ENCODE measurements at places on chromosomes 5 and 9. TPM values are rescaled to one million over a fixed set of nuclear protein-coding genes. Genes with fewer than 3 reads are reported as not detected.

GRCh38 chr5:109275919-109276318, 133.9 kb downstream of the PJA2 start:
- DNase-seq = no peak

GRCh38 chr9:100437860-100438805, 11.2 kb downstream of the MSANTD3 start:
- DNase-seq = peak; percentile 80

GRCh38 chr5:170131235-170131634, 25.5 kb downstream of the FOXI1 start:
- no peak for DNase-seq

DNA sequence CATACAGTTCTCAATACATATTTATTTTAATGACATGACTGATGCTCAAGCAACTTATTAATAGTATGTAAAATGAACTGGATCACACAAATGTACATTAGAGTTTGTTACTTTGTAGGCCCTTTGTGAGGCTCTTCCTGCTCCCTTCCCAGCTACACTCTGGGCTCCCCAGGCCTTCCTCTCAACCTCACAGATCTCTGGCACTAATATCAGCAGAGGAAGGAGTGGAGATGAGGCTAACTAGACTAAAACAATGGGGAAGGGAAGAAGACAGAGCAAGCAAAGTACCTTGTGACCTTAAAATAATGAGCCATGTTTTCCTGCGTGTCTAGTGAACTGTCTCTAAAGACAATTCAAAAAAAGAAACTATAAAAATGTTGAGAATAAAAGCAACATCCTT, 30.3 kb upstream of the TEK start:
- no peak for DNase-seq

- DNase-seq = no peak
These were observed 32.7 kb upstream of the ALDH1B1 start for GRCh38 chr9:38359689-38360385.

- DNase-seq = peak; percentile 33
These were observed 20.8 kb downstream of the SV2C start for GRCh38 chr5:76104027-76104426.

DNA sequence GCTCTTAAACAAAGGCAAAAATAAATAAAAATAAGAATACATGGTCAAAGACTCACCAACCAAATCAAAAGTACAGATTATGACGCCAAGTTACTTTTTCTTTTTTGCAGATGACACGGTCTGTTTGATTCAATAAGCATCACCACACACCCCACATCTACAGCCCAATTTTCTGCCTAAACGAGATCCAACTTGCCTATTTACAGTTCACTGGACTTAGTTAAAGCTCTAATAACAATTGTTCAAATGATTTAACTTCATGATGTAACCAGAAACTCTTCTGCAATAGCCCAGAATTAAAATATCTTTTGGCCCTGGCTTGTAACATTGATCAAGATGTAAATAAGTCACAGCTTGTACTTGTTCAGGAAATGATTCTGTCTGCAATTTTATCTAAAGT, 590.3 kb upstream of the C9orf72 start:
- DNase-seq = no peak

GRCh38 chr5:40260361-40260760, 419.4 kb upstream of the PTGER4 start:
- DNase-seq = no peak

DNA sequence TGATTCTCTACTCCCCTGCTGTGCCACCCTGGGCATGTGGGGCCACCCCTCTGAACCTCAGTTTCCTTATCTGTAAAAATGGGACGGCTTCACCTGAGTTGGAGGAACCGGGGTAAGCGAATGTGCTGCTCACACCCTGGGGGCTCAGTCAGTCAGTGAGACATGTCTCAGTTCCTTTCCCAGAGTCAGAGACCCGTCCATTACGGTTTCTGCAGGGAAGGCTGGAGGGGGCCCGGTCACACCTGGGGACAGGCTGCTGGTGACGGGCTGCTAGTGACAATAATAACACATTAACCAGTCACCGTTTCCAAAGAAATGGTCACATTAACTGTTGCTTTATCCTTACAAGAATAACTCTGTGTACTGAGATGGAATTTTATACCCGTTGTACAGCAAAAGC, 282.4 kb downstream of the NSG2 start:
- DNase-seq = no peak

DNA sequence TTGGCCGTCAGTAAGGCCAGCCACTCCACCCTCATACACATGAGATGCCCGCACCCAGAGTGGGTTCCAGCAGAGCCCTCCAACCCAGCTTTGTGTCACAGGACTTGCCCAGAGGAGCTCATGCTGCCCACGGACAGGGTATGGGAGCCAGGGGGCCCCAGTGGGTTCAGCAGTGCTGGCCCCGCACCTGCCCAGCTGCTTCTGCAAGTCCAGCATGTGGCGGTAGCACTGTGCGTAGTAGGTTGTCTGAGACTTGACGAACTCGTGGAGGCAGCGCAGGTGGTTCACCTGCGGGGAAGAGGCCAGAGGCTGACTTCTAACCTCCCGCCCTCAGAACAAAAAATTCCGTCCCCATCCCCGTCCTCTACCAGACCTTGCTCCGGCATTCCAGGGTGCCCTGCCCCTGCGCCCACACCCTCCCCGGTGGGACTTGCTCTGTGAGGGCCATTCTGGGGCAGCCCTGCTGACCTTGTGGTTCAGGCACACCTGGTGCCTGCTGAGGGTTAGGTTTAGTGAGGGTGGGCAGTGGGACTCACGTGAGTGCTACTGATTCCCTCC, 18.5 kb downstream of the SH3GLB2 start:
- no peak for DNase-seq

DNA sequence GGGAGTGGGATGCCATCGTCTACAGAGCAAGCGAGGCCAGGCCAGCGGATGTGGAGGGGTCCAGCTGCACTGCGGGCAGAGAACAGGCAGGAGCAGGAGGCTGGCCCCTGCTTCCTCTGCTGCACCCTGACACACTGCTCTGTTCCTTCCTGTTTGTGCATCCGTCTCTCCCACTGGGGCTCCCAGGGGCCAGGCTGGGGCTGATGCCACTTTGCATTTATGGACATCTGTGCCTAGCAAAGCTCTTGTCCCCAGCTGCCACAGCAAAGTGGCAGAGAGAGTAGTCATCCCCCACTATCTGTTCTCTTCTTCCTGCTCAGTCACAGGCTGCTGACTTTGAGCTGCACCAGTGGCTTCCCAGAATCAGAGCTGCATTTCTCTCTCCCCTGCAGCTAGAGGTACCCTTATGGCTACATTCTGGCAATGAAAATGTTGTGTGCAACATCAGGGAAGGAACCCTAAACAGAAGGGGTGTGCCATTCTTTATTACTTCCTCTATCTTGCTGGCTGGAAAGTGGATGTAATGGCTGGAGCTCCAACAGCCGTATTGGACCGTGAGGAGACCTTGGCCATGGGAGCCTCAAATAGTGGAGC, 4.2 kb upstream of the NINJ1 start:
- no peak for DNase-seq

- DNase-seq = peak; percentile 87
These were observed at the start of gene RXRA for GRCh38 chr9:134325813-134326723. Gene RXRA (plus strand): TSS chr9:134326455. CDS start chr9:134326632, 177 bp downstream.

DNA sequence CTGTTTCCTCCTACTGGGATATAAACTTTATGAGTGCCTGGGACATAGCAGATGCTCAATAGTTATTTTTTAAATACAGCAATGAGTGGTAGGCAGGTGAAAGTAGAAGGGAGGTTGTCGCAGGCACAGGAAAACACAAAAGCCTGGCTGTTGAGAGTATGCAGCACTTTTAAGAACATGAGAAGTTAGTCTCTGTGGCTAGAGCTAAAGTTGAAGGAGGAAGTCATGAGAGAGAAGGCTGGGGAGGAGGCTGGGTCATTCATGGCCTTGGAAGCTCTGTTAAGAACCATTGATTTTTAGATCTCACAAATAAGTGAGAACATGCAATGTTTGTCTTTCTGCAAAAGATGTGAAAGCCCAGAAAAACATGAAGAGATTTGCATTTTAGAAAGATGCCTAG, 126.7 kb downstream of the PRKACG start:
- DNase-seq = no peak

DNA sequence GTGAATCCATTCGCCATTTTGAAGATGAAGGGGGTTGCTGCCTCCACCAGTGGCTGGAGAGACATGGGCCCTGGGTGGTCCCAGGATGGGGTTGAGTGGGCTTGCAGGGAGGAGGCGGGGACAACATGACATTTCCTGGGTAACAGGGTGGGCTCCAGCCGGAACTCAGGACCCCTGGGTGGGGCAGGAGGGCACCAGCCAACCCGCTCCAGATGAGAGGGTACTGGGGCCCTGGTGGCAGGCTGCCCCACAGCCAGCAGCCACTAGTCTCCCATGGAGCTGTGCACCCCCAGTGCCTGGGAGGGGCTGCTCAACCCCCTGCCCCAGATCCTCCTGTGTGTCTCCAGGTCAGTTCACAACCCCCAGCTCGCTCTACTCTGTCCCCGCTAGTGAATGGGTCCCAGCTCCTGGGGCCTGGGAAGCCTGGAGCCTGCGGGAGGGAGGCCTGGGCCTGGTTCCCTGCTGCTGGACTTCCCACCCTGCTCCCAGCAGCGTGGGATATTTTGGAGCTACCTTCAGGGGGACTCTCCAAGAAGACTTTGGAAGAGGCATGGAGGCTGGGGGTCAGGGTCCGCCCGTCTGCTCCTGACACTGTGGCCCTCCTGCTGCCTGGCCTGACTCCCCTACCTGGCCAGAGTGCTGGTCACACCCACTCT, 55.9 kb downstream of the AHRR start:
- DNase-seq = no peak

GRCh38 chr9:31683116-31683515, 701.3 kb upstream of the ACO1 start:
- no peak for DNase-seq

DNA sequence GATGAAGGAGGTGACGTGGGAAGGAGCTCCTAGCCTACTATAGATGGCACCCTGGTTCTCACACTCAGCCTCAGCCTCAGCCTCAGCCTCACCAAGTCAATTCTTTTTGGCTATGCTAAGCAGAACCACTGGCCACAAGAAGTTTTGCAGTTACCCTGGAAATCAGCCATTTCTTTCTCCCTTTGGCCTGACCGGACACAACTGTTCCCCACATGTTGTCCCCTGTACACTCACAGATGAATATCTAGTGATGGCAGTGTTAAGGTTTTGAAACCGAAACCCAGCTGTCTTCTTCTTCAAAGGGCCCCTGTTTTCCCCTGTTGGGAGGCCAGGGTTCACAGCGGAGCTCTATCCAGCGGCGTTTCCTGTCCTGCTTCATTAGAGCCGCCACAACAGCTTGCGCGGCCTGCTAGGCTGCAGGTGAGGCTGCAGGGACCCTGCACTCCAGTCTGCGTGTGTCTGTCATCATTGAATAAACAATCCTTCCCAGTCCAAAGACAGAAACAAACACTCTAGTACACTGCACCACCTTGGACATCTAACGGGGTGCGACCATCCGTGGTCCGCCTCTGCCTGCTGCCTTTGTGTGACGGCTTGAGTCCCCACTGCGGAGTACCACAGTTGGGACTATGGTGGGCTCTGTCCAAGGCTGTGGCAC, 250.5 kb downstream of the DENND1A start:
- no peak for DNase-seq

DNA sequence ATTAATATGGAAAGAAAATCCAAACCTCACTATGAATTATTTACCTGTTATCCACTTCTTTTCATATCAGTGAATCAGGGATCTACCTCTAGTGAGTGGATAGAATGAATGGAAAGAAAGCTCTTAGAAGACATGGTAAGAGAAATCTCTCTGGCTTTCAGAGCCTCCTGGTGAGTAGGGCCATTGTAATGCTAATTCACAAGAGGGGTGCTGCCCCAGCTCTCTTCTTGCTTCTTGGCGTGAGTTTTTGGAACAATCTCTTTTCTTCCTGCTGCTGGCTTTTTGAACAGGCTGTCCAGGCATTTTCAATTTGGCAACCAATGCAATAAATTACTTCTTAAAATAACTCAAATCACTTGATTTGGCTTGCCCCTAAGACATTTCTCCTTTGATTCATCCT, 49.9 kb upstream of the KCNN2 start:
- no peak for DNase-seq

GRCh38 chr5:56140073-56140472, 93.1 kb downstream of the ANKRD55 start:
- no peak for DNase-seq

GRCh38 chr5:7518947-7519560, 123.1 kb downstream of the ADCY2 start:
- no peak for DNase-seq

GRCh38 chr9:116686135-116686534, 970 bp upstream of the TRIM32 start:
- DNase-seq = no peak

- no peak for DNase-seq
These were observed 15.9 kb upstream of the IFNA14 start for GRCh38 chr9:21255538-21256212.

GRCh38 chr9:138082918-138083636, 205.5 kb downstream of the CACNA1B start:
- no peak for DNase-seq

DNA sequence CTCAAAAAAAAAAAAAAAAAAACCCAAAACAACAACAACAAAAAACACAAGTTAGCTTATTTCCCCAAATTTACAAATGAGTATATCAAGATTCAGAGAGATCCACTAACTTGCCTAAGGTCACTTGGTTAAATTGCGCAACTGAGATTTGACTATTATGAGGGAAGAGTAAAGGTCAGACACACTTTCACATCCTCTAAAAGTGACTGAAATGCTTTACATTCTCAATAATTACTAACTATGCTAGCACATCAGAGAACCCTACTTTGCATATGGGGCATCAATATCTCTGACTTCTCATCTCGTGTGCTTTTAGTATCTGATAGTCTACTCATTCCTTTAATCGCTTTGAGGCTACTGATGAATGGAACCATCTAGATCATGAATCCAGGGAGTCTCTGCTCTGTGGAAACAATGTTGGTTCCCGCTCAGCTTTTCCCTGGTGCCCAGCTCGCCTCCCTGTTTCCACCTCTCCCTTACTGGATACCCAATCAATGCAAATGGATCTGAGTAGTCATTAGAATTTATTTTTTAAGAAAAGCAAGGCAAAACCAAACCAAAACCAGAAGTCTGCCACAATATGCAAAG, 182.1 kb upstream of the TRIM32 start:
- DNase-seq = no peak

Gene TSSK1B
- not detected for total RNA-seq

Gene ZNF300
- total RNA-seq = 0.05 TPM

Gene NRG2
- total RNA-seq = 3.9 TPM

Gene RANBP3L
- 0.17 TPM for total RNA-seq

Gene PDE8B
- total RNA-seq = 1.5 TPM

Gene SPOCK1
- total RNA-seq = 222 TPM

Gene PCDHGC5
- 0.30 TPM for total RNA-seq

Gene MAP3K1
- 5.6 TPM for total RNA-seq

Gene TRIM36
- total RNA-seq = 2.5 TPM

Gene CCNJL
- 10.3 TPM for total RNA-seq

Gene DNAJB5
- 0.17 TPM for total RNA-seq

Gene ANKRD33B
- total RNA-seq = 8.4 TPM

Gene TRPM6
- 1.4 TPM for total RNA-seq

Gene NDST1
- total RNA-seq = 20.8 TPM
